ENCODE measurements at places on chromosomes 16 and 17.

DNA sequence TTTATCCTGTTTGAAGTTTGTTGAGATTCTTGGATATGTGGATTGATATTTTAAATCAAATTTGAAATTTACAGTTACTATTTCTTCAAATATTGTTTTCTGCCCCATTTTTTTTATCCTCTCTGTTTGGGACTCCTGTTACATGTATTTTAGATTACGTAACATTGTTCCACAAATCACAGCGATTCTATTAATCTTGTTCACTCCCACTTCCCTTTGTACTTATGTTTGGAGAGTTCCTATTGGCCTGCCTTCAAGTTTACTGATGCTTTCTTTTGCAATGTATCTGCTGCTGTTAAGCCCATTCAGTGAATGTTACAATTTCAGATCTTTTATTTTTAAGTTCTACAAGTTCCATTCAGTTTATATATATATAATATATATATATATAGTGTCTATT is 288.3 kb upstream of the TNRC6C start:
- no peak for DNase-seq

- DNase-seq, result no peak
These were observed 17.3 kb downstream of the NATD1 start for GRCh38 chr17:21235921-21236320.

DNA sequence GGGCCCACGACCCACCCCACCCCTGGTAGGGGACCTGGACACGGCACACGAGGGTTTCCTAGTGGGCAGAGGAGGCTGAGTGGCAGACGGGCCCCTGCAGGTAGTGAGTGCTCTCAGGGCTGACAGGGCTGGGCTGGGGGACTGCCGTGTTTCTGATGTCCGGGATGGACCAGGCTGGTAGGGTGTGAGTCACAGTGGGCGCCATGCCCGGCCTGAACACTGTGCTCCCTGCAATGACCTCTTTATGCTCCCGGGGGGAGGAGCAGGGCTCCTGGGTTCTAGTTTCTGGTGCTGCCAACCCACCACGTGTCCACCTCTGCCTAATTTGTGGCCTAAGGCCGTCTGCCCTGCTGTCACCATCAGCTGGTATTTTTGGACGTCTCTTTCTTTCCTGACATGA is 26.3 kb downstream of the ARHGAP23 start:
- no peak for DNase-seq

DNA sequence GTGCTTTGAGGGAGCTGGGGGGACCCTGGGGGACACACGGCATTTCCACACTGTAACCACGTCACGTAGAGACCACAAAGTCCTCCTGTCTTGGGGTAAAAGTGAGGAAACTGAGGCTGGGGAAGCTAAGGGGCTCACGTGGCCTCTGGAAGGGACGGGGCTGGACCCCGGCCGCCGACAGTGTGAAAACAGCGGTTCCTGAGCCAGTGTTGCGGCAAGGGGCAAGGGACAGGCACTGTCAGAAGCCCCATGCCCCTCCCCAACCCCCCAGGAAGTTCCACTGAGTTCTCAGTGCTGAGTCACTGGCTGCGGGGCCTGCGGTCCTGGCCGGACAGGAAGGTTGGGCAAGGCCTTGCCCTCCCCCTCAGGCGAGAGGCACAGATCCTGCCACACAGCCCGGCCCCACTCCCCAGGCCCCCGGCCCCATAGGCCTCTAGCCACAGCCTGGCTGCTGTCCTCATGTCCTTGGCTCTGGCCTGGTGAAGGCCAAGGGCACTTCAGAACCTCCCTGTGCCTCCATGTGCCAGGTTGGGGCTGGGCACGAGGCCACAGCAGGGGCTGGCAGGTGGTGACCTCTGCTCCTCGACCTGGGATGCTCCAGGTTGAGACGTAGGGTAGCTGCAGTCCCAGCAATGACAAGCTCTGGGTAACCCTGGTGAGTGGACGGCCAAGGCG is 5.0 kb upstream of the CCDC57 start:
- no peak for DNase-seq

DNA sequence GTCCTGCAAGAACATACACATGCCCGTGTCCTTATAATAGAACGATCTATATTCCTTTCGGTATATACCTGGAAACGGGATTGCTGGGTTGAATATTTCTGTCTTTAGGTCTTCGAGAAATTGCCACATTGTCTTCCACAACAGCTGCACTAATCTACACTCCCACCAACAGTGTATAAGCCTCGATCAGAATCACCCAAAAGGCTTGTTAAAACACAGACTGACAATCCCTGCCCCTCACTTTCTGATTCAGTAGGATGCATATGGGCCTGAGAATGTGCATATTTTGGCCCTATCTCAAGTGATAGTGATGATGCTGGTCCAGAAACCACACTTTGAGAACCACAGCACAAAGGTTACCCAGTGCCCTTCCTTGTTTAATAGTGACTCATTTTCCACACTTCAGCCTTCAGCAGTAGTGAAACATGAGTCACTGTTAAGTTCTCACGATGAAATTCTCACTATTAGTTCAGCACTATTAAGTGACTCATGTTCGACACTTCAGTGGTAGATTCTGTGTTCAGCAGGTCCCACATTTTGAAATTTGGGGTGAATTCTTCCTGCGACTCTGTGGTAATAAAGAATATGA is 215.6 kb downstream of the GRIN2A start:
- no peak for DNase-seq

DNA sequence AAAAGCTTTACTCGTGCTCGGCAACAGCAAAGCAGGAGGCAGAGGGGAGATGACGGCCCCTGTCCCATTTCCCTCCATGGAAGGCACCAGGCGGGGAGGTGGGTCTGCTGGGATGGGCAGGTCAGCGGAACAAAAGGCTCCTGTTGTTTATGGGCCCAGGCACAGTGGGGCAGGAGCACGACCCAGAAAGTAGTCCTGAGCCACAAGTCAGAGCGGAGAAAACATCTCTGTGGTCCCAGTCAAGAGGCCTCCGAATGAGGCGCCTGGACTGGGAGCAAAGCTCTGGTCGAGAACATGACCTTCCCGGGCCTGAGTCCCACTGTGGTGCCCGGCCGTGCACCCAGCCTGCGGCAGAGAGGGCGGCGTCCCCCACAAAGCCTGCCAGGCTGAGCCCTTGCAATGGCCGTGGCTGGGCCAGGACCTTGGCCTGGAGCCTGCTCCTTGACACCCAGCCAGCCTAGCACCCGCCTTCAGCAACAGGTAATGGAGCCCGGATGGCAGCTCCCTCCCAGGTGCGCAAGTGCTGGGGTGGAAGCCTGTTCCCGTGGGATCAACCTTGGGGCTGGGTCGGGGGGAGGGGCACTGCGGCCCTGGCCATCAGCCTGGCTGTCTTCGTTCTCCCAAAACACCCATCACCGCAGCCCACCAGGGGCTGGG is 3.6 kb downstream of the RFNG start:
- DNase-seq, result no peak

All from cerebellar nuclear complex (tissue), 1 donor.